EH (cell line): ENCODE measurements at places on chromosomes 4 and X.

GRCh38 chr4:2457481-2458295 lies 11.2 kb upstream of the RNF4 start:
- no peak for DNase-seq

GRCh38 chrX:141176586-141177451 lies at the start of gene LDOC1:
Gene LDOC1, minus strand, starts transcription at chrX:141177129. Its CDS starts 108 bp downstream, at chrX:141177021.
- DNase-seq: peak; percentile 73

DNA sequence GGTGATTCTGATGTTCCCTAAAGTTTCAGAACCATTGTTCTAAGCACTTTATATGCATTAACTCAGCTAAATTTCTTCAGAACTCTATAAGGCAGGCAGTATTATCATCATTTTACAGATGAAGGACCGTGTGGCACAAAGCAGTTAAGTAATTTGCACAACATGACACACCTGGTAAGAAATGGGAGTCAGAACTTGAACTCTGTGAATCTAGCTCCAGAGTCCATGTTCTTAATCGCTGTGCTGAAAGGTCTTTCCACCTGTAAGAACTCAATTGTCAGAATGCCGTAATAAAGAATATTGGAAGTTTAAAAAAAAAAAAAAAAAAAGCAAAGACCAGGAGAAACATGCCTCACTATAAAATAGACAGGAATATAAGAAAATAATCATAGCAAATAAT lies 9.2 kb downstream of the HUWE1 start:
- DNase-seq: no peak

DNA sequence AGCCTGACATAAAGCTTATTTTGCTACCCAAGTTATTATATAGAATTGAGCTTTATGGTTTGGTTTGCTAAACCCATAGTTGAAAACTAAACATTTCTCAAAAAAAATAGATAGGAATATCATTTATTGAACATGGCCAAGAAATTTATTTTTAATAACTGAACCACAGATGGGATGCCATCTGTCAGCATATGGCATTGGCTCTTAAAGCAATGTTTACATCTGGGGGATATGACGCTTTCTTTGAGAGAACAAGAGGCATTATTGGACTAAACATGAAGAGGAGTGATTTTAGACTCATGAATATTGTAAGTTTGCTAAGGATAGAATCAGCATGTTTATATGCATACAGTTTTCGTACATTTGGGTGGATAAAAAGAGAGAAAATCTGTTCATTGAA lies 132.6 kb upstream of the SLIT2 start:
- no peak for DNase-seq

- DNase-seq: peak; percentile 1
These were observed 61.8 kb downstream of the GPC3 start for GRCh38 chrX:133923548-133923947.

DNA sequence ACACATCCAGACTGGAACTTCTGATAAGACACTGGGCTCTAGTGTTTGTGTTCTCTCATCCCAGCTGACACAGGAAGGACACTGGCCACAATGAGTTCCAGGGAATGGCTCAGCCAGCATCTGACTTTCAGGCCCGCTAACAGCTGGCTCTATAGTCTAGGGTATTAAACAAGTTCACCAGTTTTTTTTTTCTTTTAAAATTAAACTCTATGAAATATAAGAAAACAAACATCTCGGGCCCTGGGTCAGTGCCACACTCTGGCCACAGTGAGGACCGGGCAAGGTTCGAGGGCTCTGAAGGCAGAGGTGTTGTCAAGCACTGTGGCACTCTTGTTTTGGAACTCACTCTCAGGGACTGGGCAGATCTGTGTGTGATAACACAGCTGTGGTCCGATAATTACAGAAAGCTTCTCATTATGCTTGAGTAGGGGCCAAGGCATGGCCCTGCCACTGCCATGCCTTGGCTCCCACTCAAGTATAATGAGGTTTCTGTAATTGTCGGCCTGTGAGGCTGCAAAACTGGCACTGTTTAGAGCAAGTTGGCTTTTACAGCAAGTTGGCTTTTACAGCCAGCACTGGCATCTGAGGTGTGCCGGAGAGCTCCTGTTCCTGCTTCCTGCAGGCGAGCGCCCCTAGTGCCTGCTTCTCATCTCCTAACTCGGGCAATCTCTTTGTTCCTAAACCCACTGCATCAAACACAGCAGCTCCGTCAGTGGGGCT lies 62.8 kb downstream of the PPP1R2C start:
- peak; percentile 10 for DNase-seq

GRCh38 chr4:140996766-140997165 lies 136.5 kb downstream of the RNF150 start:
- peak; percentile 89 for DNase-seq

DNA sequence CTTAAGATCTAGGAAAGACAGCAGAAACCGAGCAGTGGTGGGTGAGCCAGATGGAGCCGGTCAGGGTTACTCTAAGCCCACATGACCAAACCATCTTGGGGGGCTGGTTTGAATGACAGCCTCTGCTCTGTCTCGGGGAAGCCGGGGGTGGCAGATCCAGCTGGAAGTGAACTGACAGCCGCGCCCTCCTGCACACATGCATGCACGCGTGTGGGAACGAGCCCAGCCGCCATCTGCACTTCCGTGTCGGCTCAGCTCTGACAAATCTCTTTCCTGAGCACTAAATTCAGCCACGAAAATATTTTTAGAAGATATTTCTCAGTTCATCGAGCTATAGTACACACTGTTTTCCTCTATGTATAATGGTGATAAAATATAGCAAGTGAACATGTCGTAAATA lies 115.5 kb downstream of the DCTD start:
- DNase-seq: no peak
